ENCODE measurements at places on chromosomes 6 and 20.

GRCh38 chr6:26272171-26272637, 92.8 kb upstream of the BTN3A2 start:
- no peak for DNase-seq

DNA sequence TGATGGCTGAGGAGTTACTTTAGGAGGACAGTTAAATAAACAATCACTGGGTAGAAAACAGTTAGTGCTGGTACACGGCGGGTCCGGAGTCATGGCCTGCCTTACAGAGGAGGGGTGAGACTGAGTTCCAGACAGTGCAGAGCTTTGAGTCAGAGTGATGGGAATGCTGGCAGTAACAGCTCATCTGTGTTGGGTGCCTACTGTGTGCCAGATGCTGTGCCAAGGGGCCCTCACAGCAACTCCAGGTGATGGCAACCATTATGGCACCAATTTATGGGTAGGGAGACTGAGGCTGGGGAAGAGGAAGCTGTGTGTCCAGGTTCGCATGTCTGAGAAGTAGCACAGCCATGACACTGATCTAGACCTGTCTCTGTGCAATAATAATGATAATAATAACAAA, 132.6 kb downstream of the CEBPB start:
- no peak for DNase-seq

- no peak for DNase-seq
Observed at GRCh38 chr6:70985156-70985555, 28.3 kb upstream of the B3GAT2 start.

DNA sequence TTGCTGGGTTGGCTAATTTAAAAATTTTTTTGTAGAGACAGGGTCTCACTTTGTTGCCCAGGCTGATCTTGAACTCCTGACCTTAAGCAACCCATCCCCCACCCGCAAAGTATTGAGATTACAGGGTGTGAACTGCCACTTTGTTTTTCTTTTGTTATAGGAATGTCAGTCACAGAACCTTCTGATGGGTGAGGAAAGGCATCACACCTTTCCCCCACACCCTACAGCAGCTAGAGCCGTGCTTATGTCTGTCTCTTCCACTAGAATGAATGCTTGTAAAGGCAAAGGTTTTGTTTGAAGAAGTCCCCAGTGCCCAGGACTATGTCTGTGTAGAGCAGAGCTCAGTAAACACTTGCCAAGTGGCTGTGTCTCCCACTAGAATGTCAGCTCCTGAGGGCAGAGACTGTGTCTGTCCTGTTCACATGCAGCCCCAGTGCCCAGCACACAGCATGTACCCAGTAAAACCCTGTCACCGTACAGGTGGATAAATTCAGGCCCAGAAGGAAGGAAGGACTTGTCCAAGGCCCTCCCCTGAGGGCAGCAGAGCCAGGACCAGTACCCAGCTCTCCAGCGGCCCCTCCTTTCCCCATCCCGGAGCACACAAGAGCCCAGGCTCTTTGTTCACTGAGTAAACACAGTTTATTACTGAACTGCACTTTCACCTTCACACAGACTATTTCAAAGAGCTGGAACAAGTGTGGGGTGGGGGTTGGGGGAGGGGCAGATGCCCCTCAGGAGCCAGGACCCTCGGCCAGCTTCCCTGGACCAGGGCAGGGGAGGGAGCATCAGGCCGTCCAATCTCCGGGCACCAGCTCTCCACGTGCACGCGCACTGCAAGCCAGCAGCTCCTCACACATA, 26.4 kb downstream of the COX4I2 start:
- DNase-seq, result peak; percentile 85

GRCh38 chr6:44646355-44646754, 258.8 kb downstream of the CDC5L start:
- no peak for DNase-seq

GRCh38 chr6:11804701-11805100, 26.1 kb upstream of the ADTRP start:
- no peak for DNase-seq

DNA sequence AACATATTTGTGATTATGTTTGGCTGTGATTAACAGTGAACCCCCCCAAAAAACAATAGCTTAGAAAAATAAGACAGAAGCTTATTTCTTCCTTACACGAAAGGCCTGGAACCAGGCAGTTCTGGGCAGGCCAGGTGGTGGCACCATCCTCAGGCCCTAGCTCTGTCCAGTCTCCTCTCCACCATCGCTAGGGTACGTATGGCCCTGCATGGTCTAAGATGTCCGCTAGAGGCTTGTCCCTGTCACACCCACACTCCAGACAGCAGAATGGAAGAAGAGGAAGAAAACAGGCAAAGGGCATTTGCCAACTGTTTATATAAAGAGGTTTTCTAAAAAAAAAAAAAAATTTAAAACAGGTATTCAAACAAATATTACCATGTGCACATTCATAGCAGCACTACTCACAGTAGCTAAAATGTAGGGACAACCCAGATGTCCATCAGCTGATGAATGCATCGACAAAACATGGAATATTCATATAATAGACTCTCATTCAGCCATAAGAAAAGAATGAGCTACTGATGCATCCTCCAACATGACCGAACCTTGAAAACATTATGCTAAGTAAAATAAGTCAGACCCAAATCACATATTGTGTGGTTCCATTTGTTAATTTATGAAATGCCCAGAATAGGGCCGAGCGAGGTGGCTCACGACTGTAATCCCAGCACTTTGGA, 6.7 kb downstream of the TGM3 start:
- no peak for DNase-seq

DNA sequence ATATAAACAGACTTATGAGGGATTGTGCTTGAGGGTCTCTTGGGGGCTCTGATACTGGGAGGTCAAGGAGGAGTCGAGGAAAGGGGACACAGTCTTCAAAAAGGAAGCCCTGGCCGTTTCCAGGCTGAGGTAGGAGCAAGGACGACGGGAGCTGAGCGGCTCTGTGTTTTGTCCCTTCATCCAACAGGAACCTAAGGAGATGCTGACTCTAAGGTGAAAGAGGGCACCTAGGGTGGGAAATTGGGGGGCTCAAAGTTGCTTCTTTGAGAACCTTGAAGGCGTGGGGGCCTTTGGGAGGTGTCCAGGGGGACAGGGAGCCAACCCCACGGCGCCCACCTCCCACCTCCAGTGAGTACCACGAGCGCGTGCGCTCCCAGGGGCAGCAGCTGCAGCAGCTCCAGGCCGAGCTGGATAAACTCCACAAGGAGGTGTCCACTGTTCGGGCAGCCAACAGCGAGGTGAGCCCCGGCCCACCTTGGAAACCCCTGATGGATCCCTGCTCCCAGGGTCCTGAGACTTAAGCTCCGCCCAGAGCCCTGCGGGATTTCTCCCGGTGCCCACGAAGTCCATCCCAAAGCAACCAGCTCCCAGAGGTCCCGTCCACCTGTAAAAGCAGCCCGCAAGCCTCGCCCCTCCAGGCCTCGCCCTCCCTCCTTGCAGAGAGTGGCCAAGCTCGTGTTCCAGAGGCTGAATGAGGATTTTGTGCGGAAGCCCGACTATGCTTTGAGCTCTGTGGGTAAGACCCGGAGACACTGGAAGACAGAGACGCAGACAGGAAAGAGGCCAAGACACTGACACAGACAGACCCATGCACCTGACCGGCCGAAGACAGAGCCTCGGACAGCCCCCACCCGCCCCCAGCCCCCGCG, 2.9 kb downstream of the SPAG4 start:
- DNase-seq, result no peak

DNA sequence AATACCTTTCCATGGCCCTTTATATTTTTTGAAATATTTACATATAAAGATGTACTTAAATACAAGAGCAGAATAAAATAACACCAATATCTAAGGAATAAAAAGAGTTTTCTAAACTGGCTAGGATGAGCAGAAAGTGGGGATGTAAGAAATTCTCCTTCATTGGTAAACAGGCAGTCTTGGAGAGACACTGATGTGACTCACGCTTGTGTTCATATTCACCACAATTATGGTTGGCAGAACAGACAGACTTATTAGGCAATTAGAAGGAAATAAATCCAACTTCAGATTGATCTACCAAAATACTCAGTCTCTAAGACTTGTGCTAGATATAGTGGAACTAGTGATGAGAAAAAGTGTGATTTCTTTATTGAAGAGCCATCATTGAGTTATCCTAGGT, 463.7 kb downstream of the CDC5L start:
- no peak for DNase-seq

DNA sequence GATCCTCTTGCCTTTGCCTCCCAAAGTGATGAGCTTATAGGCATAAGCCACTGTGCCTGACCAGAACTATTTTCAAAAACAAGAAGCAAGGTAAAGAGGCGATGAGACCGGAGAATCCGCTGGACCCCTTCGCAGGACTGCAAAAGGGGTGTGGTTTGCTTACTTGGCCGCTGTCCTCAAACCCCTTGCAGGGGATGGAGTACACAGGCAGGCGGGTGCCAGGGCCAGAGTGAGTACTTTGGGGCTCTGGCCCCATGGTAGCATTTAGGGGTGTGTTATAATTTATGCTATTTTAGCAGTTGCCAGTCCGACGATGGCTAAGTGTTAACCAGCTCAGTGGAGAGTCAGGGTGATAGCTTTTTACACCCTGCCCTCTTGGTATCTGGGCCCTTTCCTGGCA, 1454.9 kb downstream of the HACE1 start:
- DNase-seq, result no peak

- peak; percentile 88 for DNase-seq
Observed at GRCh38 chr6:27871924-27872638, 40.1 kb downstream of the OR2B2 start.

DNA sequence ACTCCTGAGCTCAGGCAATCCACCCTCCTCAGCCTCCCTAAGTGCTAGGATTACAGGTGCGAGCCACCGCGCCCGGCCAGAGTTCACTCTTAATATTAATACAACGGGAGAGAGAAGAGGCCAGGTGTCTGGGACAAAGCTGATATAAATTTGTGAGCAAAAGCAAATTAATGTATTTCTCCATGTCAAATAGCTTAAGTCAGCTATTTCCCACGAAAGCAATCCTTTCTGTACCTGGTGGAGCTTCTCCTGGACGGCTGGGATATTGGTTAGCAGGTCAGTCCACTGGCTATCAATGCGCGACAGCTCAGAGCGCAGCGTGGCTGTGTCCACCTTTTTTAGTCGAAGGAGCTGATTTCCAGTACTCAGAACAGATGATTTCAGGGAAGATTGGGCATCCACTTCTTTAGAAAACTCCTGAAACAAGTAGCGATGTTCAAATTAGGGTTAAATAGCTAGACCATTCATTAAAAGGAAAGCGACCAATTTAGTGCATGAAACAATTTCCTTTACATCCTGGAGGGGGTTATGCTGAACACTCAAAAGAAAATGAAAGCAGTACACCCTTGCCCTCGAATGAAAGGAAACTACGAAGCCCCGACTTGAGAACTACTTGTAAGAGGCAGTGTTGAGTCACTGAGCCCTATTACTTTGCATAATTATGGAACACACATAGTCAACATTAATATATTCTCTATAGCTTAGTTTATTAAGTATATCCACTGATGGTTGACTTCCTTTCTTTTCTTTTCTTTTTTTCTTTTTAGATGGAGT, 403.4 kb downstream of the SYNE1 start:
- no peak for DNase-seq

DNA sequence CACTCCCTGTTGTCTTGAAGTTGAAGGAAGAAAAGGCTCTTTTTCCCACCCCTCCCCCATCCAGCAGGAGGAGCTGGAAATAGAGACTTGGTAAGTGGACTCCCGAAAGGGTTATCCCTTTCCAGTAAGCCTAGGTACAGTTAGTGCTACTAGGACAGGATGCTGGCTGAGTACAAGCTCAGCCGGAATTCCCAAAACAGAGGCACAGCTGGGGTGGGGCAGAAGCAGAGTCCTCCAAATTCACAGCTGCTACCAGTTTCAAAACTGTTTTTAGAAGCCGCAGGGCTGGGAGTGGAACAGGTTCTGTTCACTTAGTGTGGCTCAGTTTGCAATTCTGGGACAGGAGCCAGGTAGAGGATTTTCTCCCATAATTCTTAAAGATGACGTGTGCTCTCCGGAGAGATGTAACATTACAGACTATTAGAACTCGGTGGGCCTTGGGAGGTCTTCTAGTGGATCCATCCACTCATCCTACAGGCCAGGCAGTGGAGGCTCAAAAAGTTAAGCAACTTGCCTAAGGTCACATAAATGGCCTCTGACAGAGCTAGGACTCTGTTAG, 19.0 kb upstream of the UTRN start:
- no peak for DNase-seq

- DNase-seq, result no peak
Observed at GRCh38 chr6:153634416-153634815, 404.6 kb upstream of the OPRM1 start.

GRCh38 chr20:52971498-52972189, 514 bp upstream of the TSHZ2 start:
- no peak for DNase-seq

GRCh38 chr20:48944663-48945297, 23.3 kb downstream of the ARFGEF2 start:
- DNase-seq, result no peak

- DNase-seq, result no peak
Observed at GRCh38 chr6:77857421-77857820, 204.6 kb downstream of the MEI4 start.

GRCh38 chr20:6086868-6087267, 33.0 kb upstream of the LRRN4 start:
- DNase-seq, result no peak

DNA sequence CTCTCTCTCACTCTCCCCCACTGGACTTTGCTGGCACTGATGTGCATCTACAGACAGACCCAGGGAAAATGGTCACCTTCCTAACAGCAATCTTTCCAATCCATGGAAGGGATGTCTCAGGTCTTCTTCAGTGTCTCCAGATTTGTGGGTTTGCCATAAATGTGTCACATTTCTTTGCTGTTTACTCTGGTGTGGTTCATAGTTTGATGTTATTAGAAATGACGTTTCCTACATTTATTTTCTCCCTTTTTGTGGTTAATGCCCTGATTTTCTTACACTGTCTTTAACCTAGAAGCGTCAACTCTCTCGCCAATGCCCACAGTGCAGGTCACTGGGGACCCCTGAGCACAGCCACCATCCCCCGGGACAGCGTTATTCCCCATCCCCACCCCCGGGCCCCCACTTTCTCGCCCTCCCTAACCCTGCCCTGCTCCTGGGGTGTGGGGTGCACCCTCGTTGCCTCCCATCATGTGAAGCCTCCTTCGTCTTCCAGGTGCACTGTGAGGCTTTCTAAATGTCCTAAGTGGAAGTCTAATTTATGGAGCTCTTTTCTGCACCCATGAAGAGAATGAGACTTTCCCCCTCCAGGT, 86.5 kb downstream of the YTHDF1 start:
- no peak for DNase-seq

GRCh38 chr20:57757767-57758166, 48.0 kb upstream of the PMEPA1 start:
- DNase-seq, result no peak

DNA sequence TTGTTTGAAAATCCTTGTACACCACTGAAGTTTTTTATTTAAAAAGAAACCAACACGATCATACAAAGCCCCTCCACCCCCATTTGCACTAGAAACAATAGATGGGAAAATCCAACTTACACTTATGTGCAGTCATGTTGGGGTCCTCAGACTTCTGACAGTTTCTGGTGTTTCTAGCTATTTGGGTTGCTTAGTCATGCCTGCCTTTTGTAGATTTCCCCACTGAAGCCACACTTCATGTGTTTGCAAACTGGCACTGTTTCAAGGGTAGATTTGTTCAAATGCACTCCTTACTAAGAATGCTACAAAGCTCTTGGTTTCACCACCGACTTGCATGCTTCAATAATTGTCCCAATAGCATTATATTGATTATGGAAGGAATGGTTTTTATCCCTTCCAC, 1.5 kb downstream of the SH3BGRL2 start:
- DNase-seq, result no peak
